ENCODE measurements at places on chromosomes 1 and 21. TPM values are rescaled to one million over a fixed set of nuclear protein-coding genes. Genes with fewer than 3 reads are reported as not detected.

DNA sequence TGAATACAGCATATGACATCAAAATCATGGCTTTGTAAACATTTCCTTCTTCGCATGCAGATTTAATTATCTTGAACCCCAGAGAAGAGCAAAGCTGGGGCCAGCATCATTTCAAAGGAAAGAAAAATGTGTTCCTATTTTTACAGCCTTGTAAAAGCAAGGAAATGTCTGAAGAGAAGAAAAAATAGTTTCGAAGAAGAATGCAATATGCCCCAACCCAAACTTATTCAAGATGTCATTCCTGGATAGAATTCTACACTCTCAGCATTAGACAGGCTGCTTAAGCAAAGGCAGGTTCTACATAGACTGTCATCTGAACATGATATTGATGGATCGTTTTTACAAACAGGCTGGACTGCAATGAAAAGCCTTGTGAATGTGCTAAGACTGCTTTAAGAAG, 900.8 kb downstream of the TTLL7 start:
- no peak overlapping the region for H3K27ac ChIP-seq
- H3K36me3 ChIP-seq: no peaks in the 10 kb centered on the region
- DNase-seq: no peak
- no peaks in the 10 kb centered on the region for H3K4me1 ChIP-seq
- no peaks in the 10 kb centered on the region for H3K27me3 ChIP-seq

DNA sequence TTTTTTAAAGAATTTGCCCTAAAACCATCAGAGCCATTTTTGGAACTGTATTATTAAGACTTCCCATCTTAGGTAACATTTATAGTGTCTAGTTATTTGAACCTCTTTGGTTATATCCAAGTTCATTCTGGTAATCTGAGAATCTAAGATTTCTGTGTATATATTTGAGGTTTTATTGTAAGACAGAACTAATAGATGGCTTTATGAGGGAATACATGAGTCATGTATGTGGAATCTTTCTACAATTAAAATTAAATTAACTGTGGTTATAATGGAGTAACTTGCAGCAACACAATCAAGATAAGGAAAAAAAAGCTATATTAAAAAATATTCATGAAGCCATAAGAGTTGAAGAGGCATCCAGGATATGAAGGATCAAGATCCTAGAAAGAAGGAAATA, 92.1 kb downstream of the UBE2U start:
- no peak overlapping the region for H3K27ac ChIP-seq
- no peak overlapping the region for H3K4me3 ChIP-seq
- H3K4me1 ChIP-seq: no peaks in the 10 kb centered on the region
- H3K36me3 ChIP-seq: no peaks in the 10 kb centered on the region
- DNase-seq: no peak

Gene GPR153
- 1.3 TPM for total RNA-seq

Gene S100A8
- total RNA-seq: not detected

Measured in naive thymus-derived CD8-positive, alpha-beta T cell (primary cell).